ENCODE measurements at places on chromosomes 7 and 10.
A peak's percentile ranks its signal among the peaks of the same experiment; 100 is the strongest.

DNA sequence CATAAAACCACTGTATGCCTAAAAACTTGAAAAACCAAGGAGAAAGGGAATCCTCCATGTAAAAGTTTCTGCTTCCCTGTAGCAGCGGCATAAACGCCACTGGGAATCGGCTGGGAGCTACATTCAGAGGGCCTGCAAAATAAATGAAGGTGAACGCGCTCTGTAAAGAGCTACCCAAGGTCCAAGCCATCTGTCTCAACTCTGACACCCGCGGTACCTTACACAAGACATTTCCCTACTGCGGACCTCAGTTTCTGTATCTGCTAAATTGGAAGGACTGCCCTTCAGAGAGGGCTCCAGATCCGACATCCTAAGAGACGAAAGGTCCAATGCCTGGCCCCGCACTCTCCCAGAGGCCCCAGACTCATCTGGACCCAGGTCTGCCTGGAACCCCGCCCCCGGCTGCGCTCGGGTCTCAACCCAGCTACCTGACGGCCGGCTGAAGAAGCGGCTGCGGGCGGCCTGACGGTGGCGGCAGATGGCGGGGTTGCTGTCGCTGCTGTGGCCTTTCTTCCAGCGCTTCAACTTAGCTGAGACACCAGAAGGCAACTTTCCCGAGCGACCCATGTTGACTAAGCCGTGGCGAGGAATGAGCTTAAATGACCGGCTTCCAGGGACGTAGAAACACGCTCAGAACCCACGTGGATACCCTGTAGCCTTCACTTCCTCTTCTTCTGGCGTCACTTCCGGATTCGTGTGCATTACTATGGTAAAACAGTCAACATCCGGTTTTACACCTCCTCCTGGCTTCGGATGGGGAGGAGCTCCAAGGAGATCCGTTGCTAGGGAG lies at the start of gene RRP12:
TSS of gene RRP12 (minus strand) at position 676 of the 790 bp plus-strand sequence. CDS start at position 567, 109 bp downstream.
- DNase-seq: peak; percentile 63

DNA sequence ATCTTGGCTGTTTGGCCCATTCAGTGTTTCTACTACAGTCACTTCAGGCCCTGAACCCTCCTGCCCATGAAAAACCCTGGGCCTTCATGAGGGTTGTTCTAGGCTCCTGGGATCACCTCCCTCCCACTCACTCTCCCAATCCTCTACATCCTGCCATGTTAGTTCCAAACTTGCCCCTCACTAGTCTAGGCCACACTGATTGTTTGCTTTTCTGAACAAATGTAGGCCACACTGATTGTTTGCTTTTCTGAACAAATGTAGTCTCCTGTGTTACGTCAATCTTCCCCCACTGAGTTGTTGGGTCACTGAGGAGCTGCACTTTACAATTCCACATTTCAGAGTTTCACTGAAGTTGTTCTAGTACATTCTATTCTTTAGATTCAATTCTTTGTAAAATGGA lies 5.3 kb upstream of the ALDH18A1 start:
- DNase-seq: no peak

DNA sequence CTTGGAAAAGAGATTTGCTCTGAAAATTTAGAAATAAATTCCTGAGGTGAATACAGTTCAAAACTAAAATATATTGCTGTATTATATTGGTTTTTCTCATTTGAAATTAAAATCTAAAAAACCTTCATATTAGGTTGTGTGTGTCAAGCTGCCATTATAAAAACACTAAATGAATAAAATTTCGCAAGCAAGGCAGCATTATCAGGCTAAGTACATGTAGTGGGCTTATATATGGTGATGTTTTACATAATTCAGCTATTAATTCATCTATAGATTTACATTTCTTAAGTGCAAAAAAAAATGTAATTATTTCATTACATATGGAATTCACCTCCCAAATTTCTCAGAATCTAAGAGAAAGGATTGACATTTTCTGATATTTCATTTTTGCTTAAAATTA lies 5.3 kb downstream of the MEOX2 start:
- no peak for DNase-seq

DNA sequence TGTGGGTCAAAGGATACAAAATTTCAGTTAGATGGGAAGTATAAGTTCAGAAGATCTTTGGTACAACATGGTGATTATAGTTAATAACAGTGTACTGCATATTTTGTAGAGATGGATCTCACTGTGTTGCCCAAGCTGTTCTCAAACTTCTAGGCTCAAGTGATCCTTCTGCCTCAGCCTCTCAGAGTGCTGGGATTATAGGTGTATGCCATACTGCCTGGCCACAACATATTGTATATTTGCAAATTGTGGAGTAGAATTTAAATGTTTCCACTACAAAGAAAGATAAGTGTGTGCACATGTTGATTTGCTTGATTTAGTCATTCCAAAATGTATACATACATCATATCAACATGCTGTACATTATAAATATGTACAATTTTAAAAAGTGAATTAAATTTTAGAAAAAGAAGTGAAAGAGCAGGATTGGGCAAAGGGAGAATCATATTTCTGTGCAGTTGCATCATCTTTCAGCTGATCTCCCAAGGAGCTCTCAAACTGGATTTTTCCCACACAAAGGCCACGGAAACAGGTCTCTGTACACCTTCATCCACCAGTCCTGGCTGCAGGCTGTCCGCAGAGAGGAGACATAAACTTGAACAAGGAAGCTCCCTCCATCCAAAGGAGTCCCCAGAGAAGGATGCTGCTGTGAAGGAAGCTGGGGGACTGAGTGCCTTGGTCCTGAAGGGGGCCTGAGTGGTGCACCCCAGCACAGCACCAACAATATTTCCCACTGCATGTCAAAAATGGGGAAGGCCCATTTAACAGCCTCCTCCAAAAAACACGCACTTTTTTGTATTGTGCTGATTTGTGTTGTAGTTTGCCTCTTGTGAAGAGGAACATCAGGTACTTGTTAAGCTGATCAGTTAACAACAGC lies 217.1 kb upstream of the GHITM start:
- DNase-seq: no peak

GRCh38 chr7:6320791-6321190 lies 48.4 kb upstream of the CYTH3 start:
- DNase-seq: no peak

- DNase-seq: no peak
These were observed 44.7 kb downstream of the ZNF467 start for GRCh38 chr7:149728491-149729375.

DNA sequence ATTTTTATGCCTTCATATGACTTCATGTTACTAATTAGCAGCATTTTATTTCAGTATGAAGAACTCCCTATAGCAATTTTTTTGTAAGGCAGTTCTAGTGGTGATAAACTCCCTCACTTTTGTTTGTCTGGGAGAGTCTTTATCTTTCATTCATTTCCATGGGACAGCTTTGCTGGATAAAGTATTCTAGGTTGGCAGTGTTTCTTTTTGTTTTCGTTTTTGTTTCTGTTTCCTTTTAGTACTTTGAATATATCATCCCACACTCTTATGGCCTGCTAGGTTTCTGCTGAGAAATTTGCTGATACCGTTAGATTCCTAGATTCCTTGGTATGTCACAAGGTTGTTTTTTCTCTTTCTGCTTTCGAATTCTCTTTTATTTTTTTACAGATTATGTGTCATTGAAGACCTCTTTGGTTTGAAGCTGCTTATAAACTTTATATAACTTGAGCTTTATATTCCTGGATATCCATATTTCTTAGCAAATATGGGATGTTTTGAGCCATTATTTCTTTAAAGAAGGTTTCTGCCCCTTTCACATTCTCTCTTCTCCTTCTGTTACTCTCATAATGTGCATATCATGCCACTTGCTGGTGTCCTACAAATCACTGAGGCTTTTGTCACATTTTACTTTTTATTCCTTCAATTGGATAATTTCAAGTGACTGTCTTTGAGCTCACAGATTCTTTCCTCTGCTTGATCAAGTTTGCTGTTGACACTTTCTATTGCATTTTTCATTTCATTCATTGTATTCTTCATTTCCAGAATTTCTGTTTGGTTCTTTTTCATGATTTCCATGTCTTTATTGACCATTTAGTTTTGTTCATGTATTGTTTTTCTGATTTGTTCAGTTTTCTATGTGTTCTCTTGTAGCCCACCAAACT lies 28.9 kb upstream of the AHR start:
- DNase-seq: no peak

- DNase-seq: no peak
These were observed 30.4 kb downstream of the XPNPEP1 start for GRCh38 chr10:109892931-109893330.

DNA sequence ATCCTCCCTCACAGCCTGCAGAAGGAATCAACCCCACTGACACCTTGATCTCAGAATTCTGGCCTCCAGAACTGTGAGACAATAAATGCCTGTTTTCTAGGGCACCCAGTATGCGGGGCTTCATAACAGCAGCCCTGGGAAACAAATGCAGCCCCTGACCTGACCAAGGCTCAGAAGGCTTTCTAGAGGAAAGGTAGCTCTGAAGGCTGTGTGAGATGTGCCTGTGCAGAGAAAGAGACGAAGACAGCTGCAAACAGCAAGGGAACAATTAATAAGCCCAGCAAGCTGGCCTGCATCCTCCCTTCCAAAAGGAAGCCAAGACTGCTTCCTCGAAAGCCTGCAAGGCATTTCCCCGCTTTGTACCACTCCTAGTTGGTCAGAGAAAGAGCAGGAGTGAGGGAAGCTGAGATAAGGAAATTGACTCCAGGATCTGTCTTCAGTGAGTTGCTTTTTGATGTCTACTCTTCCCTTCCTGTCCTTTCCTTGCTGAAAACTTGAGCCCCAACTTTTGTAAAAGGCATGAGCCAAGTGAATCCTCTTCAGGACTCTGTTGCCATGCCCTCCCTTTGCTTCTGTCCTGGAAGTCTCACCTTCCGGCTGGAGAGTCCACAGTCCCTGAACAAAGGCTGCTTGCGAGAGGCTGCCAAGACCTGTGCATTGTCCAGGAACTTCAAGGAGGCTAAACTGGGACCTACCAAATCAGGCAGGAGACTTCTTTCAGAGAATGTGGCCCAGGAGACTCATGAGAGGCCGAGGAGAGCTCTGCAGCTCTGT lies 71.2 kb upstream of the ARID5B start:
- no peak for DNase-seq

DNA sequence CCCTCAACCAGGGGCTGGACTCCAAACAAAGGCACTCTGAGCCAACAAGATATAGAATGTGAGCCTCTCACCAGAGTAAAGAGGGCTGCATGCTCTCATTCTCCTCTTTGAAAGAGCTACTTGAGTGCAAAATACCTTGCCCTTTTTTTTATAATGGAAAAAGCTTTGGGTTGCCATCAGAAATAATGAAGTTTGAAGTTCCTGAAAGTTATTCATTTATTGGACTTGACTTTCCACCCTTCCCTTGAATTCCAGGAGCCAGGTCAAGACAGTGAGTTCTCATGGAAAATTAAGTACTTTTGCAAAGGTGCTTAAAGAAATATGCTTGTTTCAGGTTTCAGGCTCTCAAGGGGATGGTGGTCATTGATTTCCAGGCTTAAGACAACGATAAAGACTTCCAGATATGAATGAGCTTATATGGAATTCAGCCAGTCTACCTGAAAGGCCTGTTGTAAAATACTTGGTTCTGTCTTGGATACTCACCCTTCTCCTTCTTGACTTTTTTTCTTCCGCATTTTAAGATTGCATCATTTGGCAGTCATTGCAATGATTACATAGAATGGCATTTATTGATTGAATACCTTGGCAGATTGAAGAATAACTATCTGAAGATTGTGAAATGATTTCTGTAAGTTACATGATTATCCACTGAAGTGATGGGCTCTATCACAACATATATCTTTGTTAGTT lies 696.4 kb downstream of the INHBA start:
- DNase-seq: no peak

GRCh38 chr7:142478479-142479220 lies 220.8 kb upstream of the PRSS58 start:
- DNase-seq: no peak

DNA sequence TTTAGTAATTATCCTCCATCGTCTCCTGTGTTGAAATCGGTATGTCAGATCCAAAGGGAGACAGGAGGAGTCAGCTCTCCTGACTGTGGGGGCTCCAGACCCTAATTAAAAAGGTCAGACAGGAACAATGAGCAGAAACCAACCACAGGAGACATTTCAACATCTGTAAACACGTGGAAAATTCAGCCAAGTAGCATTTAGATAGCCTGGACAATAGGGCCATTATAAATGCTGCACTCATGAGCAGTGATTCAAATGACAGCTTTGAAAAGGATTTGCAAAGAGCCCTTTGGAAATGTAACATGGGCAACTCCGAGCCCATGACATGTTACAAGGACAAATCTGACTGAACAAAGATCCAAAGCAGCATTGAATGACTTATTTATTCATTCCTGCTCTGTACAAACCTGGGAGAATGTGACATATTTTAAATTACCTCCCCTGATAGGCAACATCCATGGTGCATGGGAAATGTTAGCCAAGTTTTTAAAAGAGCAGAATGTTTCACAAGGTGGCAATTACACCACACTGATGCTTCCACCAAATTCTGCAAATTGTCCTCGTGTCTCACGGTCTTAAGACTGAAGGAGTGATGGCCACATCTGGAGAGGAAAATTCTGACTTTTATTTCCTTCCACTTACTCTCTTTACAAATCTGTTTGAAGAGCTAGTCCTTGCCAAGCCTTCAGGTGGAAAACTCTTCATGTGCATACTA lies 113.3 kb upstream of the KMT2E start:
- DNase-seq: no peak

DNA sequence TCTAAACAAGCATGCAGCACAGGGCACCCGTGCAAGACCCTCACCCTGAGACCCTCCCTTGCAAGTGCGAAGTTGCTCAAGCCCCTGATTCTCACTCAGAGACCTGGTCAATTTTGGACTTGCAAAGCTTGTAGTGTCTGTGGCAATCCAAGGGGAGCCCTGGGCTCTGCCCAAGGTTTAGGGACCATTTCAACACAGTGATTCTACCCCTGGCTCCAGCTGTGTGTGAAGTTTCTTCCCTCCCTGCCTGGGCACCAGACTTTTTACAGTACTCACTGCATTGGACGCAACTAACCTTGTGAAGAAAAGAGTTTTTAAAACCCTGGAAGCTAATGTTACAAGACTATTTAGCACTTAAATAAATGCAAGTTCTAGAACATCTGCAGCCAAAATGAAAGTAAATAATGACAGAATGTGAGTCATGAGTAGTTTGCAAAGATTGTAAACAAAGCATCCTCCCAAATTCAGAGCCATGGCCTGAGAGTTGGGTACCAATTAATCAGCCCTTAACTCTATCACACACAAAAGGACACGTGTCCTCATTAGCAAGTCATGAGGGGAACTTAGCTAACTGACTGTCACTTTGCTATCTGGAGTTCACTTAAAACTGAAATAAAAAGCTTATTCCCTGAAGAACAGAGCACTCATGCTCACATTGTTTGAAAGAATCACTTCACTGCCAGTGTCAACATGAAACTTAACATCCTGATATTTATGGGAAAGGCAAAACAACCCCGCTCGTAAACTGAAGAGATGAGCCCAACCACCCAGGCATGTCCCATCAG lies 48.1 kb downstream of the RGS10 start:
- DNase-seq: no peak

DNA sequence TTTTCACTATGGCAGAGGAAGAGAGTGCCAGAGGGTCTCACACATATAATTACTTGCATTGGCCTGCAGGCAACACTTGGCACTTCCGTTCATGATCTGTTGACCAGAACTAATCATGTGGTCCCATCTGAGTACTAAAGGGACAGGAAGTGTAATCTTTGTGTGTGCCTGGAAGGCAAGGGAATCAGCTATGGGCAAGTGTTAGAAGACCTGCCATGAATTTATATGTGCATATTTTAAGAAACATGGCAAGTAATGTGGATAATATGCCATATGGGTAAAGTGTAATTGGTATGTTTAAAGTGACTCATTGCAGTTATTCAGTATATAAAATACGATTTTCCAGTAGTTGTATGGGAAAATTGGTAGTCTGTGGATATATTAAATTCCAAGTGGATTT lies 46.1 kb downstream of the CCSER2 start:
- DNase-seq: no peak

- DNase-seq: no peak
These were observed 831 bp downstream of the CCDC7 start for GRCh38 chr10:32446536-32447406.

All from stimulated activated CD8-positive, alpha-beta memory T cell treated with anti-CD3 and anti-CD28 coated beads, Interleukin-4, amount 100 ng/mL, for 4 hours (primary cell).